HFF-Myc (cell line): ENCODE measurements at places on chromosomes 4 and X.

GRCh38 chrX:37646254-37646653 is 39.3 kb upstream of the XK start:
- no peak for DNase-seq

DNA sequence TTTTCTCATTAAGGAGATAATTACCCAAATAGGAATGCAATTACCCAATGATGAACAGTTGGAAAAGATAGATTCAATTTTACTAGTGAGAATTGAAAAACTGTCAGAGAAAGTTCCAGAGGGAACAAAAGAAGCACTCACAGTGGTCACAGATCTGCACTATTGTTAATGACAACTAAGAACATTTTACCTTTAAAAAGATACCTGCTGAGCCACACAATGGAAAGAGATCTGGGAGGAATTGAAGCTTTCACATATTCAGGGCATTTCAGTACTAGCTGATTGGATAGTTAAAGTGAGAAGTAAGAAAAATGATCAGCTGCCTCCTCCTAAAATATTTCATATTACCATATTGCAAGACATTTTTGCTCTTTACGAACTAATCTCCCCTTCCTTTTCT is 1822.2 kb downstream of the STIM2 start:
- DNase-seq, result no peak

GRCh38 chr4:101345271-101345595 is 2.1 kb downstream of the PPP3CA start:
- no peak for DNase-seq

DNA sequence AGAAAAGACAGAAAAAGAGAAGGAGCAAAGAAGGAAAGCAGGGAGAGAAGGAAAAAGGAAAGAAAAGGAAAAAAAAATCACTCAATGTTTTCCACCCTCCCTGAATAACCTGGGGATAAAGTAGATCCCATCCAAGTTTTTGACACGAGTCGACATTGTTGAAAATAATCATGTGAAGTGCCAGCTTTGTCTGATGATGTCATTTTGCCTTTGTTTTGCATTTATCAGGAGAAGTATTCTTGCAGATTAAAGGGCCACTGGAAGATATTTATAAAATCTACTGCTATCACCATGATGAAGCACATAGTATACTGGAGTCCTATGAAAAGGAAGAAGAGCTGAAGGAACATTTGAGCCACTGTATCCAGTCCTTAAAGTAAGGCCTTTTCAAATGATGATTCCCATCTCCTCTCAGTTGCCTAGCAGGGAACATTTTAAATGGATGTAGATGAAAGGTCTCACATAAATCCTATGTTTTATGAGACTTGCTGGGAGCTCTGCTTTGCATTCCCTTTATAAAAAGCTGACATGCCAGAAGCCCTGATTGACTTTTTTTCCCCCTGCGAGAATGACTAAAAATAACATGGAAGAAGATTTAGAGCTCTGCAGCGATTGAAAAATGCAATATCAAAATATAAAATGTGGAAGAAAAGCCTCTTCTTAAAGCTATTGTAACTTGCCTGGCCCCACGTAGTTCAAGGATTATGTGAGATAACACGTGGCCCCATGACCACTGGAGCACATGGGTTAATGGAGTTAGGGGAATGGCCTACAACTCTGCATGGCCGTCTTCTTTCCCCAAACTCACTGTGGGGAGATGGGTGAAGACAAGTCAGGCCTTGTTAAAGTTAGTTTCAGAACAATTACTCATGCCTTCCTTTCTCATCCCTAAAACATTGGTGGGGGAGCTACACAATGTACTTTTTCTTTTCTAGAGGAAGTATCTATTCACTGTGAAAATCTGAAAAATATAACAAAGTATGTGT is 77.5 kb downstream of the INTS12 start:
- no peak for DNase-seq

DNA sequence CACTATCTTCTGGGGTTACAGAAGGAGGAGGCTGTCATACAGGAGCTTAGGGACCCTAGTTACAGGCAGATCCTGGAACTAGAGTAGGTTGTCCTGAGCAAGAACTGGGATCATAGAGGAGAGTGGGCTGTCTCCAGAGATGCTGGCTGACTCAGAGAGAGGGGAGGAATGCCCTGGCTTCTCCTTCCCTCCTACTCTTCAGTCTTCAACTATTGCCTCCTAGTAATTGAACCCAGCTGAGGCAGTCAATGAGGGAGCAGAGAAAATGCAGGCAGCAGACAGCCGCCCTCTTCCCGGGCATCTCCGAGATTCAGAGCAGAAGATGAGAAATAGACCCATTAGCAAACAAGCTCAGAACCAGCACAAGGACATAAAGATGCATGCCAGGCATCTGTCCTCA is 118.3 kb upstream of the PDE5A start:
- no peak for DNase-seq

DNA sequence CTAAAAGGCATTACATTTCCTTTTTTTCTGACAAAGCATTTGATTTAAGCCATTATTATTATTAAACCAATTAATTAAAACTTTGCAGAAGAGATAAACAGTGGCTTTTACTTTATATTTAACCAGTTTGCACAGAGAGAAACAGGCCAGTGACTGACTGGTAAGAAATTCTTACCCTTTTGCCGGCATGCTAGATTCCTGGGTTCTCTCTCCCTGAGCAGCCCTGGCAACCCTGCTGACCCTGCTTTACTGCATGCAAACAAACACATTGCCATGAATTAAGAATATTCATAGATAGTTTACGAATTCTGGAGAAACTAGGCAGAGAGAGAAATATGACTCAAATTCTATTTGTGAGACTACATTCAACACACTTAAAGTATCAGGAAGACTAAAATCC is 1381.4 kb upstream of the IGFBP7 start:
- no peak for DNase-seq

GRCh38 chrX:16772460-16772859 is 13.8 kb upstream of the TXLNG start:
- no peak for DNase-seq

- no peak for DNase-seq
These were observed 27.5 kb downstream of the HEPH start for GRCh38 chrX:66191563-66191962.

DNA sequence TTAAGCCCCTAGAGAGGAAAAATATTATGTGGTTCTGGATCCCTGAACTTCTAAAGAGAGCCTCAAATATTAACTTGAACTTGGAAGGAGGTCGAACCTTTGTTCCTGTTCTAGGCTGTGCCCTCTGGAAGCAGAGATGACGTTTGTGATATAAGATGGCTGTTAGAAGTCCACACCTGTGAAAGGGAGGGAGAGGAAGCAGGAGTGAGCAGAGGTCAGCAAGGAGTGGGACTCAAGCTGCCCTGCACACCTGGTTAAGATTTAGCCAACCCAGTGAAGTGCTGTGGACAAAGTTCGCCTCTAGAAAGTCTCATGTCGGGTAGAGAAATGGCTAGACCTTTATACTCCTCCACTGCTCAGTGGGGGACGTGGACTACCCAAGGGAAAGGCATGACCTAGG is 566.2 kb downstream of the MID1IP1 start:
- DNase-seq, result no peak

DNA sequence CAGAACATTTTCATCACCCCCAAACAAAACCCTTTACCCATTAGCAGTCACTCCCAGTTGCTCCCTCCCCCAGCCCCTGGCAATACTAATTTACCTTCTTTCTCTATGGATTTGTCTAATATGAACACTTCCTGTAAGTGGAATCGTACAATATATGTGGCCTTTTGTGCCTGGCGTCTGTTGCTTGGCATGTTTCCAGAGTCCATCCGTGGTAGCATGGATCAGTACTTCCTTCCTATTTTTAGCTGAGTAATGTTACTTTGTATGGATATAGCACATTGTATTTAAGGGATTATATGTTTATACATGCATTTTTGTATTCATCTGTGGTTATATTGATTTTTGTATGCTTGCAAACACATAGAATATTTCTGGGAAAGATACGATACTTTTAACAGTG is 48.2 kb downstream of the PPEF1 start:
- DNase-seq, result no peak

- DNase-seq, result no peak
These were observed 660 bp upstream of the HSPA4L start for GRCh38 chr4:127781300-127782024.

- no peak for DNase-seq
These were observed 211.8 kb upstream of the PSAPL1 start for GRCh38 chr4:7646384-7647061.

DNA sequence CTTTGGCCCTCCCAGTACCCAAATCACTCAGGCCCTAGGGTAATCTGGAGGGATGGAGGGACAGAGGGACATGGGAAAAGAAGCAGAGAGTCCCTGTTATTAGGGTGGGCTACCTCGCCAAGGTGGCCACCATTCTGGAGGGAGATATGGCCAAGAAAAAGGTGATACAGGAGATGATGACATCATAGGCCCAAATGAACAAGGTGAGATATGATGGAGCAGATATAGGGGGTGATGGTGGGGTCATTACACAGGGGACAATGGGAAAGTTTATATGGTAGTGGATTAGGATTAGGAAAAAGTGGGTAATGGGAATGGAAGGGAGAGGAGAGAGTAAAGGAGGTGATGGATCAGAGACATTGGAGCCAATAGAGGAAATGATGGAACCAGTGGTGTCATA is 12.9 kb upstream of the SYP start:
- DNase-seq, result no peak

GRCh38 chrX:106927023-106927422 is 6.8 kb downstream of the CLDN2 start:
- no peak for DNase-seq

- no peak for DNase-seq
These were observed 124.9 kb downstream of the POU4F2 start for GRCh38 chr4:146763560-146763959.

- no peak for DNase-seq
These were observed 11.7 kb downstream of the TRIM2 start for GRCh38 chr4:153215921-153216320.

- no peak for DNase-seq
These were observed 9.1 kb downstream of the IGFBP7 start for GRCh38 chr4:57100979-57101651.

- DNase-seq, result no peak
These were observed 120.1 kb downstream of the GC start for GRCh38 chr4:71663780-71664179.

- DNase-seq, result no peak
These were observed 27.4 kb upstream of the DIPK2B start for GRCh38 chrX:45228126-45228525.

GRCh38 chr4:56128213-56128612 is 179.5 kb downstream of the CEP135 start:
- no peak for DNase-seq

DNA sequence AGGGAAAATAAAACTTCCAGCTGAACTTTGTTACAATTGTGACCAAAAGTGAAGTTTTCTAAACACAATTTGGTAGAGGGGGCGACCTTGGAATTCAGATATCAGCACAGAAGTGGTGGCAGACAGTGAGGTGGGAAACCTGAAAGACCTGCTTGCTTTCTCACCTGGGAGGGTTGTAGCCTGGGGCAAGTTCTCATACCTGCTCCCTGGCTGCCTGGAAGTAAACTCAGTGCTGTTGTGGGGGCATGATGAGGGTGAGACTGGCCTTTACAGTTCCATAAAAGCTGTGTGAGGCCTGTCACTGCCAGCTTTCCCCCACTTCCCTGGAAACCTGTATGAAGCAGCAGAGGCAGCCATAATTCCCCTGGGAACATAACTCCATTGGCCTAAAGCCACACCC is 1180.2 kb downstream of the FAM133A start:
- DNase-seq, result no peak

- no peak for DNase-seq
These were observed 2.9 kb downstream of the GPRASP3 start for GRCh38 chrX:102723456-102723855.
